HCT116 (cell line): ENCODE measurements at places on chromosomes 1 and 21.

DNA sequence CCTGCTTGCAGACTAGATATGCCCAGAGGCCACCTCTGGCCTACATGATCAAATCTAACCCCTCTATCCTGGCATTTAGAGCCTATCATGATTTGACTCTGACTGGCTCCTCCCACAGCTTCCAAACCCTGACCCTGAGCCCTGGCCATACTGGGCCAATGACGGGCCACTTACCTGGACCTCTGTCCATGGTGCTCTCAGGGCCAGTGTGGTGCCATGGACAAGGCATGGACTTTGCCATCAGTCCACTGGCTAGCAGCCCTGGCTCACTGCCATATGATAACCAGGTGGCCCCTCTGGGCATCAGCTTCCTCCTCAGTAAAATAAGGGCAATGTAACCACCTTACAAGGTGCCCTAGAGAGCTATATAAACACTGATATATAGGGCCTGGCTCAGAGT is 713.4 kb downstream of the PTPRU start:
- no peak for DNase-seq

DNA sequence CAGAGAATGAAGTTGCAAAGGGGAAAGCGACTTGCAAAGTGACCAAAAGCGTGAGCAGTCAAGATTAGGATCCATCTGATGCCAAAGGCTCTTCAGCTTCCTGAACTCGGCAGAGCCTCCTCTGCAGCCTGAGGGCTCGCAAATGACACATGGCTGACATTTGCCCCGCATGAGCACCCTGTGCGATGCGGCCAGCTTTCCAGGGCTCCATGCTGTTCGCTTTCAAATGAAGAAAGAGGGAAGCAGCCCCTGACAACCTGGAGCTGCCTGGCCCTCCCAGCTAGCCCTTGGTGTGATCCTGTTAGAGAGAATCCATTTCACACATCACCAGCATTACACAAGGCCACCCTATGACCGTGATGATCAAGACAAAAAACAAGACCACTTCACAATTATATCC is 20.2 kb upstream of the FAM131C start:
- DNase-seq, result no peak

DNA sequence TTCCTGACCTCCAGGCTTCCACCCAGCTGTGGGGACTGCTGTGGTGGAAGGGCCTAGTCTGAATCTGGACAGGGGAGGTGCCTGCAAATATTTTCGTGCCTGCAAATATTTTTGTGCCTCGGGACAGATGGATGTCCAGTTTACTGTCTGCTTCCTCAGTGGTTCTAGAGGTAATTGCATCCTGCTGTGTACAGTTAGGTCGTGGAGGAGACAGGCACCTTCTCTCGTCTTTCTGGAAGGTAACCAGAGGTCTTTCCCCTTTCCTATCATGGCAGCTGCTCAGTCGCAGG is 53.8 kb upstream of the TINAGL1 start:
- no peak for DNase-seq

DNA sequence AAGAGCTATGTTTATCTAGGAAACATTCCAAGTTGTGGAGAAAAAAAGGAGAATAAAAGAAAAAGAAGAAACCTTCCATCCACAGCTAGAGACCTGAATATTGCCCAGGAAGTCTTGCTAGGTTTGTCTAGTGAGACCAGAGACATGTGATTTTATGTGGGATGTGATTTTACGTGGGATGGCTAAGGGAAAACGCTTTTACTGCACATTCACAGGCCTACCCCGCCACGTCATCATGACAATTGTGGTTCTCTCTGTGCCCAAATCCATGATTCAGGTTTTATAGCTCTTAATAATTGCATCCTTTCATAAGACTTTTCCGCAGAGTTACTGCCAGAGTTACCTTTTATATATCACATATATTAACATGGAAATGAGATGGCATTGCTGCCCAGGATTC is 86.4 kb upstream of the SSX2IP start:
- no peak for DNase-seq

- no peak for DNase-seq
Observed at GRCh38 chr1:201538612-201539551, at the start of gene NAV1. TSS of gene NAV1 (plus strand) at chr1:201539127. CDS start at chr1:201622885, 83,758 bp downstream.

- no peak for DNase-seq
Observed at GRCh38 chr1:21217812-21218596, 41.3 kb upstream of the EIF4G3 start.

- no peak for DNase-seq
Observed at GRCh38 chr21:24316277-24316922, 1290.9 kb downstream of the MRPL39 start.

DNA sequence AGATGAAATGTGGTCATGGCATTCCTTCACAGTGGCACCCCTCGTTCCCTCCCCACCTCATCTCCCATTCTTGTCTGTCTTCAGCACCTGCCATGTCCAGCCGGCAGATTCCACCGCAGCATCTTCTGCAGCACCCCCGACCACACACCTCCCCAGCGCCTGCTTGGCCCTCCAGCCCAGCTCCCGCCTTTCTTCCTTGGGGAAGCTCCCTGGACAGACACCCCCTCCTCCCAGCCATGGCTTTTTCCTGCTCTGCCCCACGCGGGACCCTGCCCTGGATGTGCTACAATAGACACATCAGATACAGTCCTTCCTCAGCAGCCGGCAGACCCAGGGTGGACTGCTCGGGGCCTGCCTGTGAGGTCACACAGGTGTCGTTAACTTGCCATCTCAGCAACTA is 67.1 kb upstream of the FAM3B start:
- DNase-seq, result no peak
